Frontal cortex (tissue), 4 donors: ENCODE measurements at places on chromosomes 11 and 22.

DNA sequence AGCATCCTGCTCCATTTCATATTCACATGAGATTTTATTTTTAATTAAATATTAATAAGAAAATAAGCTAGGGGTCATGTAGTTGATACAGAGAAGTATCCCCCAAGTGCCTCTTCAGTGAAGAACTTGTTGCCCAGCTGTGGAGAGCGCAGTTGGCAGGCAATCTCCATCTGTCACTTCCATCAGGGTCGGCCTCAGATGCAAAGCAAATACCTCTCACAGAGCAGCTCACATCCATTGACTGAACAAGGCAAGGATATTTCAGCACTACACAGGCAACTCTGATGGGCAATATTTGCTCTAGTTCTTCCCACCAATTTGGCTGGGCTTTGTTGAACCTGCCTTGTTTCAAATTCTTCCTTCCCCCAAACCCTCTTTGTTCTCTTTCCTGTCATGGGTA is 129.4 kb downstream of the NOX4 start:
- no peak for DNase-seq

DNA sequence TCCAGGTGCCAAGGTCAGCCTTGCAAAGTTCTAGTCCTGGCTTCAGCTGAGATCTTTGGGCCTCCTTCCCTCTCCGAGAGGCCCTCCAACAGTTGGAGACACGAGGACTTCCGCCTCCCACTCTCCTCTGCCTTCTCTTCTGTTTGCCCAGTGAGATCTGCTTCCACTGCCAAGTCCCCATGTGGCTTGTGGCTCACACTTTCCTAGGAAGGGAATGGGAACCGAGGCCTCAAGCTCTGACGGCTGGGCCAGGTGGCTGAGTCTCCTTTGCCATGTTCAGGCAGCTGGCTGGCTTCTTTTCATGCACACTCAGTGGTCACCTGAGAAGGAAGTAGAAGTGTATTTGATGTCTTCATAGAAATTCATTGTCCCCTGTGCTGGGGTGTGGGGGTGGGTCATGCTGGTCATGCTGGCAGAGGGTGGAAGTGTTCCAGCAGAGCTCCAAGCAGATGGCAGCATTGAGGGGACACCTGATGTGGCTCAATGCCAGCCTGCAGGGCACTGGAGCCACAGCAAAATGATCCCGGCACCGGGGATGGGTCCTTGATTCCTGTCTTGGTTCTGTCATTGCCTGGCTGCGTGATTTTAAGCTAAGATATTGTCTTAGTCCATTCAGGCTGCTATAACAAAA is 130.4 kb downstream of the ADAMTS15 start:
- DNase-seq: no peak

GRCh38 chr11:13881226-13881905 is 81.2 kb upstream of the SPON1 start:
- no peak for DNase-seq

DNA sequence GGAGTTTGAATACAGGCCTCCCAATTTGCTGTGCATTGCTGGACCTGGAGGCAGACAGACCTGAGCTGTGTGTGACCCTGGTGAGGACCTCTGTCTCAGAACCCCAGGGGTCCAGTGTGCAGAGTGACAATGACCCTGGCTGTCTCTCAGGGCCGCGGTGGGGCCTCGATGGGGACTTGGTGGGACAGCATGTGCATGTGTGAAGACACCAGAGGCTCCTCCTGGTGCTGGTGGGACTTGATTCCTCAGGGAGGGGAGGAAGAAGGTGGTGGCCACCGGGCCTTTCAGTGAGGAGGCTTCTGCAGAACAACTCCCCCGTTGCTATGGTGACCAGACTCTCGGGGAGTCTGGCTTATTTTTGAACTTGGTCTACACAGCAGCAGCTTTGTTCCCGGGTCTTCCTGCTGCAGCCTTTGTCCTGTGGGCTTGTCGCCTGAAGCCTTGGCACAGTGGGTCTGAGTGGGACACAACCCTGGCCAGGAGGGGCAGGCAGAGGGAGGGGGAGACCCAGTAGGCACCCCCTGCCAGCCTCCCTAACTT is 35.3 kb downstream of the MCM5 start:
- no peak for DNase-seq

GRCh38 chr11:116144387-116144958 is 628.3 kb downstream of the BUD13 start:
- DNase-seq: no peak

GRCh38 chr11:95364324-95365295 is 133.6 kb upstream of the SESN3 start:
- DNase-seq: no peak

DNA sequence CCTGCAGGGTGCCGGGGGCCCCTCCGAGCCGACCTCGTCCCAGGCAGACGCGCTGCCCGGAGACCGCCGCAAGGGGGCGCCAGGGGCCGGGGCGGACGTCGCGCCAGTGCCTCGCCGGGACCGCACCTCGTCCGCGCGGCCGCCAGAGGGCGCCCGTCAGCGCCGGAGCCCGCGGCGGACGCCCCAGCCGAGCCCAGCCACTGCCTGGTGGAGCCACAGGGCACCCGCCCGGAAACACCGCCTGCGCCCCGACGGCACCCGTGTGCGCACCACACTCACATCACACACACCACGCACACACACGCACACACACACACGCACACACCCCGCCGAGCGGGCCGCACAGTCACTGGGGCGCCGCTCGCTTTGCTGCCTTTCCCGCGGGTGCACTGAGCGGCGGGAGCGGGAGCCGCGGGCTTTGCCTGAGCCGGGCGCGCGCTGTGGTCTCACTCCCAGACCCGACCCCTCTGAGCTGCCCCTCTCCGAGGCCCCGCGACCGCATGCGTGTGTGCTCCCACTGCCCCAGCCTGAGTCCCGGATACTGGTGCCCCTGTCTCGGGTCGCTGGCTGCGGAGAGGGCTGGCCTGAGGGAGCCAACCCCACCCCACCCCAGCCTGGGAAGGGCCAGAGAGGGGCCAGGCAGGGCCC is 449.3 kb downstream of the OPCML start:
- peak; percentile 82 for DNase-seq

DNA sequence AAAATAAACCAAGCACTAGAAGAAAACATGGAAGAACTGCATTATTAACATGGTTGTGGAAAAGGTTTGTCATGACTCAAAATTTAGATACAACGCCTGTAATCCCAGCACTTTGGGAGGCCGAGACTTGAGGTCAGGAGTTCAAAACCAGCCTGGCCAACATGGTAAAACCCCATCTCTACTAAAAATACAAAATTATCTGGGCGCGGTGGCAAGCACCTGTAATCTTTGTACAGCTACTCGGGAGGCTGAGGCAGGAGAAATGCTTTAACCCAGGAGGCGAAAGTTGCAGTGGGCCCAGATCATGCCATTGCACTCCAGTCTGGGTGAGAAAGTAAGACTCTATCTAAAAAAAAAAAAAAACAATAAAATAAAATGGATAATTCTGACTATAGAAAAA is 23.7 kb downstream of the GNB1L start:
- no peak for DNase-seq

GRCh38 chr11:90241414-90241813 is 18.6 kb upstream of the CHORDC1 start:
- no peak for DNase-seq

DNA sequence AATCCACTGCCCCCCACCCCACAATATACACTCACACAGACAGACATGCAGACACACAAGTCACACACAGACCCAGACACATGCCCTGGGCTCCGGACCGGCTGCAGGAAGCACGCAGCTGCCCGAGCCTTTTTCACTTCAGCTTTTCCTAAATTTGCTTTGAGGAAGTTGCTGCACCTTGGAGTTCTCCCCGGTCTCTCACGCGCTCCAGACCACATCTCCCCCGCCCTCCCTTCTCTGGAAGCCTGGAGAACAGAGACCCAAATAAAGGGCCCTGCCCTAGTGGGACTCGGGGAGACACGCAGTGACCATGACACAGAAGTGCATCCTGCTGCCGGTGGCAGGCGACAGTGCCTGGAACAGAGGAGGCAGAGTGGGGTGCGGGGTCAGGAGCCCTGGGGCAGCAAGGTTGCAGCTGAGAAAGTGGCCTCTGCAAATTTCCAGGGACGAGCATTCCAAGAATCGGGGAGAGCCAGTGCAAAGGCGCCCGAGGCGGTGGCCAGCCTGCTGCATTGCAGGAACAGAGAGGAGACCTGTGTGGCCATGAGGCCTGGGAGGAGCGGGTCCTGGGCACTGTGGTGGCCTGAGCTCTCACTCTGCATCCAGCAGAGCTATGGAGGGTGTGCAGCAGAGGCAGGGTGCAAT is 19.1 kb downstream of the RPL3 start:
- DNase-seq: no peak

DNA sequence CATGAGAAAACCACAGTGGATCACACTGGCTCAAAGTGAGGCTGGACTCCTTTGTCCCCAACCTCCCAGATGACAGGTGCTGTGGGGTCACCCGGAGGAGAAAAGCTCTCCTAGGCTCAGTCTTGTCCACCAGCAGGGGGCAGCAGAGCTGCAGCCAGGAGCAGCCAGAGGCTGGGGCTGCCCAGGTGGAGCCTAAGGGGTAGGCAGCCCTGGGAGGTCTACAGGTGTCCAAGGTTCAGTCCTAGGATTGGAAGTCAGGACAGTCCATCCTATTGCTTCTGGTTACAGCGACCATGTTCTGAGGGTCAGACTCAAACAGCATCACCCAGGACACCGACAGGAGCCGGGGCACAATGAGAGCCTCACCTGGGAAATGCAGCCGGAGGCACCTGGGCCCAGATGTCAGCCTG is 77.6 kb upstream of the IGLL5 start:
- no peak for DNase-seq

DNA sequence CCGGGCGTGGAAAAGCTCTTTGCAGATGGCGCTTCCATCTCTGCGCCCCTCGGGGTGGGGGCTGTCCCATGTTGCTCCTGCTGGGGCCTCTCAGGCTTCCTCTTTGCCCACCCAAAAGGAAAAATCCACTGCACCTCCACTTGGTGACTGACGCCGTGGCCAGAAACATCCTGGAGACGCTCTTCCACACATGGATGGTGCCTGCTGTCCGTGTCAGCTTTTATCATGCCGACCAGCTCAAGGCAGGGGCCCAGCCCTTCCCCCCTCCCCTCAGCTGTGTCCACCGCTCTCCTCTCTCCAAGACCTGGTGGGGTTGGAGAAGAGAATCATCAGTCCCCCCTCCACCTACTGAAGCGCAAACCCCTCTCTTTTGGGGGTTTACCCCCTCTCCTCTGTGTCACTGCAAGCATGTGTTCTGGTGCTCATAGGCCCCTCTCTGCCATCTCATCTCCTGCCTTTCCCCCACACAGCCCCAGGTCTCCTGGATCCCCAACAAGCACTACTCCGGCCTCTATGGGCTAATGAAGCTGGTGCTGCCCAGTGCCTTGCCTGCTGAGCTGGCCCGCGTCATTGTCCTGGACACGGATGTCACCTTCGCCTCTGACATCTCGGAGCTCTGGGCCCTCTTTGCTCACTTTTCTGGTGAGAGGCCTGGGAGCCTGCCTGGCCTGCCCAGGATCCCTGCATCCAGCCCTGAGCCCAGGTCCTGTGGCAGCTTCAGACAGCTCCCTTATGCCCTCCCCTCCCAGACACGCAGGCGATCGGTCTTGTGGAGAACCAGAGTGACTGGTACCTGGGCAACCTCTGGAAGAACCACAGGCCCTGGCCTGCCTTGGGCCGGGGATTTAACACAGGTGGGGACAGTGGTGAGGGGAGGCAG is 1.8 kb downstream of the LARGE2 start:
- DNase-seq: no peak

DNA sequence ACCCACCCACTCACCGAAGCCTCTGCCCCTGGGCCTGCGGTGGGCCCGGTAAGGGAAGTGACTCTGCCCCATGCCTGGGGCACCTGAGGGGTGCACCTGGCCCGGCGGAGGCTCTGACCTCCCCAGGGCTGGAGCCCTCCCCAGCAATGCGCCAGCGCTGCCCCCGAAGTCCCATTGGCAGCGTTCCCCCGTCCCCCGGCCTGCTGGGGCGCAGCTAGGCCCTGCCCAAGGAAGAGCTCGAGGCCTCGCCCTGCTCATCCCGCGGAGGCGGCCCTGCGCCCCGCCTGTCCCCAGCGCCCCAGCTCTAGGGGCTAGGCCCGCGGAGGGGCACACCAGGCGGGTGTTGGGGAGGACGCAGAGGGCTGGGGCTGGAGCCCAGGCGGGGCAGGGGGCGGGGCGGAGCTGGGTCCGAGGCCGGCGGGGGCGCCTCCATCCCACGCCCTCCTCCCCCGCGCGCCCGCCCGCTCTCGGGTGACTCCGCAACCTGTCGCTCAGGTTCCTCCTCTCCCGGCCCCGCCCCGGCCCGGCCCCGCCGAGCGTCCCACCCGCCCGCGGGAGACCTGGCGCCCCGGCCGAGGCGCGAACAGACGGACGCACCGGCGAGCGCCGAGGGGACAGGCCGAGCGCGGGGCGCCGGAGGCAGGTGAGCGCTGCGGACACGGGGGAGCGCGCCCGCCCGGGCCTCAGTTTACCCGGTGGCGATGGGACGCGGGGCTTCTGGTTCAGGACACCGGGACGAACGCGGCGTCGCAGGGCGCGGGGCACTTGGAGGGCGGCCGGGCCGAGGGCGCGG is at the start of gene EPS8L2:
TSS of gene EPS8L2 (plus strand) at position 586 of the 793 bp plus-strand sequence. CDS start 3,177 bp downstream, outside the sequence.
- DNase-seq: no peak

DNA sequence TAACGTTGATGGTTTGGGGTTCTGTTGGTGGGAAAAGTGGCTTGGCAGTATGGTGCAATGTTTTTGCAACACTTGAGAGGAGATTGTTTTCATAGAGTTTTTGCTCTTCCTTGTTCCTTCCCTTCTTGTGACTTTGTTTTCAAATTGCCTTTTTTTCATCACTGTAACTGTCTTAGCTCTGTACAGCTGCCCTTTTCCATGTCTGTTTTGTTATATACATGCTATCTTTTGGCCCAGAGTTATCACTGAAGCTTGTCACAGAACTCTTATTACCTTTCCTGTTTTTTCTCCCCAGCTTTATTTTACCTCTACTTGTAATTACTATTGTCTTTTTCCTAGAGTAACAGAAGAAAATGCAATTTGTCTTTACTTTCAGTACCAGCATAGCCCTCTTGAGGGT is 154.1 kb downstream of the DDX10 start:
- DNase-seq: no peak

GRCh38 chr11:72238040-72238450 is 5.9 kb downstream of the PHOX2A start:
- peak; percentile 71 for DNase-seq

DNA sequence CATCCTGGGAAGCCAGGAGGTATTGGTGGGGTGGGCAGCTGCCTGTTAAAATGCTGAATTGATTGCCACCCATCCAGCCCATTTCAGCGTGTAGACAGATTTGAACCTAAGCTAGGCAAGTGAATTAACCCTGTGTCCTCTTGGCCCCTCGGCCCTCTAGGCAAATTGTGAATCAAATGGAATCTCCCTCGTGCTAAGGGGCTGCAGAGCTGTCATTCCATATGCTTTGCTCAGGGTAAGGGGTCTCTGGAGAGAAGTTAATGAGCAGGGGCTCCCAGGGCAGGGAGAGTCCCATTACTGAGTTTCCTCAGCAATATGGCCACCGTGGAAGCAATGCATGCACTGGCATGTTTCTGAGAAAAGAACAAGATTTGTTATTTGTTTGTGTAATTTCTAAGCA is 117.7 kb upstream of the RCN1 start:
- DNase-seq: no peak
